ENCODE measurements at places on chromosomes 7 and 10.
A peak's percentile ranks its signal among the peaks of the same experiment; 100 is the strongest.

DNA sequence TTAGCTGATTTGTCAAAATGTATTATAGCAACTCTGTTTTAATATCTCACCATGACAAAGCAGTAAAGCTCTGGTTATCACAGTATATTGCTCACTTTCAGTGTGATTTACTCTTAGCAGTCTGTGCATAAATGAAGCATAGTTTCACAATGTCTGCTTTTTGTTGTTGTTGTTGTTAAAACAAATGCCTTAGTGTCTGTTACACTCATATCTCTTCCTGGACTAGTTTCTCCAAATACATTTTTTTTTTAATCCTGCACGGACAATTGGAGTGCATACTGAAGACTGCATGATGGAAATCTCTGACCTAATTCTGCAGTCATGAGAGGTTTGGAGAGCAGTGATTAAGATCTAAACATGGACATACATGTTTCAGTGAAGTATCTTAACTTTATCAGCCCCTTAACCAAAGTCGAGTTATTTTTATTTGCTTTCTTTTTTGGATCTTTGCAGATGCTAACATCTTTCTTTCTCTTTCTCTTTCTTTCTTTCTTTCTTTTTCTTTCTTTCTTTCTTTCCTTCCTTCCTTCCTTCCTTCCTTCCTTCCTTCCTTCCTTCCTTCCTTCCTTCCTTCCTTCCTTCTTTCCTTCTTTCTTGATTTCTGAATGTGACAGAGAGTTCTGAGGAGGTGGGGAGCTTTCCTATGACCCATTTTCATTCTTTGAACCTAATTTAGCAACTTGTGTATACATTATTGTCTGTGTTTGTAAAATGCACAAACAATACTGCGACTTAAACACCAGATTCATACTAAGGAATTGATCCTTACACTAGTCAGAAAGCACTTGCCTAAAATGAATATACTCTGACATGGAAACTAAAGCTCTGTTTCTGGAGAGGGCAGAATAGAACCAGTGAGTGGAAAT is 161.5 kb upstream of the AGR3 start:
- DNase-seq = no peak

- peak; percentile 95 for DNase-seq
These were observed 13.5 kb downstream of the NEUROD6 start for GRCh38 chr7:31327071-31327470.

- DNase-seq = peak; percentile 57
These were observed 57.8 kb downstream of the LGI1 start for GRCh38 chr10:93815304-93816096.

DNA sequence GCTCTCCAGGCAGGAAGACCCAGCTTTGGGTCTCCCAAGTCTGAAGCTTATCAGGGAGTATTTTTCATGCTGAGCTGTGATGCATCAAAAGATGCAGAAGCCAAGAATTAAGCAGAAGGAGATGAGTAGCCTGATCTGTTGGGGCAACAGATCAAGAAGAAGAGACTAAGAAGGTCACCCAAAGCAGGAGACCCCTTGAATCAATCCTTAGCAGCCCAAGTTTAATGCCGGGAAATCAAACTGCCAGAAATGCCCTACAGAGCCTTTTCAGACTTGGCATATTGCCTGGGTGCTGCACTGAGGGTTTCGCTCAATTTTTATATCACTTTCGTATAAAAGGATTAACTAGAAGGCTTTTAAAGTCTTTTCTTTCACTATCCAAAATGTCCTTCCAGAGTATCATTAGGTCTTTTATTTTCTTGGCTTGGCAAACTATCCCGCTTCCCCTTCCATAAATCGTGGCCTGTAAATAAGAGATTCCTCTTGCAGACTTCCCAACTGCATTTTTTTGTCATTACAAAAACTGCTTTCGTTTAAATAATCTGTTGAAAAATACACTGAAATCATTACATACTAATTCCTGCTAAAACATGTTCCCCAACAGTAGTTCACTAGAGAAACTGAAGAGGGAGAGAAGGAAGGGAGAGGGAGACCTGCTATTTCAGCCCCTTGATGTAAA is 49.0 kb upstream of the STK17A start:
- DNase-seq = no peak

- no peak for DNase-seq
These were observed 243.6 kb upstream of the RHOBTB1 start for GRCh38 chr10:61187601-61188000.

DNA sequence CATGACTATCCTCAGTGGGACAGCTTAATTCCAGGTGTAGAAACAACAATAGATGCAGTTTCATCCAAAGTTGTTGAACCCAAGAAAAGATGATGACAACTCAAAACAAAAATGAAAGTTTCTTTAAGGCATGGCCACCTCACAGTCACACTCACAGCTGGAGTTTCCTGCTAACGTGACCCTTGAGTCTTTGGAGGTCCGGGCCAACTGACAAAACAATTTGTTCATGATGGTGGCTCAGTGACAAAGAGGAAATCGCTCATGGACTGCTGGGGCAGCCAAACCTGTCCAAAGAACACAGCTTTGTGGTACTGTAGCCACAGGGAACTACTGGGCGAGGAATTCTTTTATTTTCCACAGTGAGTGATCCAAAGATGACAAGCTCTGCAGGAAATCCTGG is 96.0 kb upstream of the JCAD start:
- no peak for DNase-seq

GRCh38 chr10:95509251-95509650 is 51.9 kb downstream of the SORBS1 start:
- no peak for DNase-seq

- peak; percentile 100 for DNase-seq
These were observed 10.3 kb upstream of the ANKRD1 start for GRCh38 chr10:90930971-90931871.

DNA sequence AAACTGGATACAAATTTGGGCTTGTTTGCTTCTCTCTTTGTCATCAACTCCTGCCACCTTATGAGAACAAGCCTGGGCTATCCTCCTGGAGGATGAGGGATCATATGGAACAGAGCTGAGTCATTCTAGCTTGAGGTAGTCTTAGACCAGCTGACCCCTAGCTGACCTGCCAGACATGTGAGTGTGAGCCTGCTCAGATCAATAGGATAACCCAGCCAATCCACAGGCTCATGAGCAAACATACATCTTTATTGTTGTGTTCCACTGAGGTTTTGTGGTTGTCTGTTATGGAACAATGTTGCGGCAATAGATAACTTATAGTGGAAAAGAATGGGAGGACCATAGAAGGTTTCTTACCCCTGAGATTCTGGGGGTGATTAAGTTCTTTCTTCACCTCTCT is 54.5 kb upstream of the FAM180A start:
- DNase-seq = peak; percentile 56

GRCh38 chr7:111931958-111932357 is 274.2 kb downstream of the DOCK4 start:
- DNase-seq = no peak

- no peak for DNase-seq
These were observed 35.1 kb downstream of the GUSB start for GRCh38 chr7:65946904-65947303.

DNA sequence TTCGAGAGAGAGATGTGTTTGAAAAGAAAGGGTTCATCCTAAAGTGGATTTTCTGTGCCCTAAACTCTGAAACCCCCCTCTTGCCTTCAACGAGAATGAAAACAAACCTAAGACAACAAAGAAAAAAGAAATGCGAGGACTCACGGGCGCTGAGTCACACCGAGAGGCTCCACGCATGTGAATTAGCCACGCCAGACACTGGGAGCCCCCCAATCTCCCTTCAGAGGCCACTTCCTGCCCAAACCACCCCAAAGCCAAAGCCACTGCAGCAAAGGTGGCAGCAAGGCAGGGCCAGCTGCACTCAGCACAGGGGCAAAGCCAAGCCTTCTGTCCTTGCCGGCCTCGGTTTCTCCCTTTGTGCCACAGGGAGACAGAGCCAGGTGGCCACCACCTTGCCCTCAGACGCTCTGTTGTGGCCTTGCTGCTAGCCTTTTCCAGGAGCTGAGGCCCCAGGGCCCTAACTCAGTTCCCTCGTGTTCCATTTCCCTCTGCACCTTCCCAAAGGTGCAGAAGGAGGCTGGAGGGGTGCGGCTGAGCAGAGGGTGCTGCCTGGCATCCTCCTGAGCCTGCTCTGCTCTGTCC is 93.3 kb downstream of the FAM53B start:
- no peak for DNase-seq

GRCh38 chr7:38232502-38233366 is 40.7 kb downstream of the TARP start:
- peak; percentile 64 for DNase-seq
